ENCODE measurements at places on chromosomes 6 and 20. TPM values are rescaled to one million over a fixed set of nuclear protein-coding genes. Genes with fewer than 3 reads are reported as not detected.

- DNase-seq = no peak
These were observed 80.7 kb downstream of the SYTL3 start for GRCh38 chr6:158730541-158730907.

GRCh38 chr6:142380626-142381025, 78.8 kb downstream of the ADGRG6 start:
- no peak for DNase-seq

DNA sequence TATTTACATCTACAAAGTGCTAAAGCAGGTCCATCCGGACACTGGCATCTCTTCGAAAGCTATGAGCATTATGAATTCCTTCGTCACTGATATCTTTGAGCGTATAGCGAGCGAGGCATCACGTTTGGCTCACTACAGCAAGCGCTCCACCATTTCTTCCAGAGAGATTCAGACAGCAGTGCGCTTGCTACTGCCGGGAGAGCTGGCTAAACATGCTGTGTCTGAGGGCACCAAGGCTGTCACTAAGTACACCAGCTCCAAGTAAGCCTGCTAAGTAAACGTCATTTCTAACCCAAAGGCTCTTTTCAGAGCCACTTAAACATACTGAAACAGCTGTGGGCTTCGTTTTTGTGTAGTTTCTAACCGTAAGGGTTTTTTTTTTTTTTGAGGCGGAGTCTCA, 27.5 kb upstream of the SLC17A4 start:
- no peak for DNase-seq

GRCh38 chr6:73665686-73666319, 12.0 kb upstream of the SLC17A5 start:
- no peak for DNase-seq

Gene CYP21A2
- total RNA-seq = 2.0 TPM

Gene ZNF165
- total RNA-seq = 0.13 TPM

Gene WFDC5
- not detected for total RNA-seq
